ENCODE measurements at places on chromosomes 16 and 17.

GRCh38 chr17:56325313-56326000, 172.2 kb downstream of the ANKFN1 start:
- peak; percentile 43 for ATAC-seq

DNA sequence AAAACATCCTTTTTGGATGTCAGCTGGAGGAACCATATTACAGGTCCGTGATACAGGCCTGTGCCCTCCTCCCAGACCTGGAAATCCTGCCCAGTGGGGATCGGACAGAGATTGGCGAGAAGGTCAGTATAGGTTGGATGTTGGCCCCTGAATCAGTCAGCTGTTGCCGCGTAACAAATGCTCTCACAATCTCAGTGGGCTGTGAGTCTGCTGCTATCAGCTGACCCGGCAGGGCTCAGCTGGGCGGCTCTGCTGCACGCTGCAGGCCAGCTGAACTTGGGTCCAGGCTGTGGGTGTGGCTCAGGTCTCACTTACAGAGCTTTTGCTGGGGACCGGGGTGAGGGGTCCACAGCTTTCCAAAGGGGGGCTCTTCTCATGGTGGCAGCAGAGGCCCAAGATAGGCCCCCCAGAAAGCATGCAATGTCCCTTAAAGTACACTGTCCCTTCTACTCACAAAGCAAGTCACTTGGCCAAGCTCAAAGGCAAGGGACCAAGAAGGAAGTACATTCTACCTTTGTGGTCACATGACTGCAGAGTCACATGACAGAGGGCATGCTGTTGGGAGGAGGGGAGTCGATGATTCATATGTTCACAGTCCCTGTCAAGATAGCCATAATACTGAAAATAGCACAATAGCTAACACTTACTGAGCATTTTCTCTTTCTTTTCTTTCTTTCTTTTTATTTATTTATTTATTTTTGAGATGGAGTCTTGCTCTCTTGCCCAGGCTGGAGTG, 134.2 kb downstream of the ABCC1 start:
- no peak for ATAC-seq

DNA sequence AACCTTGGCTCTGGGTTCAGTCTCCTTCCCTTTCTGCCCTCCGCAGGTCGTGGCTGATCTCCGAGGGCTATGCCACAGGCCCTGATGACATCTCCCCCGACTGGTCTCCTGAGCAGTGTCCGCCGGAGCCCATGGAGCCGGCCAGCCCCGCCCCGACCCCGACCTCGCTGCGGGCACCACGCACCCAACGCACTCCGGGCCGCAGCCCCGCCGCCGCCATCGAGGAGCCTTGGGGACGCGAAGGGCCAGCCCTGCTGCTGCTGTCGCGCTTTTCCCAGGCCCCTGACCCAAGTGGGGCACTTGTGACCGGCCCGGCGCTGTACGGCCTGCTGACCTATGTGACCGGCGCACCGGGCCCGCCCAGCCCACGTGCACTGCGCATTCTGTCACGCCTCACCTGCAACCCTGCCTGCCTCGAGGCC, 5.1 kb downstream of the ARMC5 start:
- no peak for ATAC-seq

DNA sequence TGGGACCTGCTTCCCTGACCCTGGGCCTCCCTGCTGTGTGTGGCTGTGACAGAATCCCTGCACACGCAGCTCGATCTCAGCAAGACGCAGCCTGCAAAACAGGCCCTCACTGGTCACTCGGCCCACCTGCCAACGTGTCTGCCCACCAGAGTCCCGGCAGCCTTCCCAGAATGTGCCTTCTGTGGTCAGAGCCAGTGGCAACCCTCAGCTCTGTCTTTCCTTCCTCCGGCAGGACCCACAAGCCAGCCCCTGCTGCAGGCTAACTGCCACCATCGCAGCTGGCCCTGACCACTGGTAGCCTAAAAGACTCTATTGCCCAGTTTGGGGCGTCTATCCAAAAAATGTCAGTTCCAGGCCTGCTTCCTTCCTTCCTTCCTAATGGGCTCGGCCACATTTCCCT, 83.2 kb downstream of the LITAF start:
- ATAC-seq = no peak

DNA sequence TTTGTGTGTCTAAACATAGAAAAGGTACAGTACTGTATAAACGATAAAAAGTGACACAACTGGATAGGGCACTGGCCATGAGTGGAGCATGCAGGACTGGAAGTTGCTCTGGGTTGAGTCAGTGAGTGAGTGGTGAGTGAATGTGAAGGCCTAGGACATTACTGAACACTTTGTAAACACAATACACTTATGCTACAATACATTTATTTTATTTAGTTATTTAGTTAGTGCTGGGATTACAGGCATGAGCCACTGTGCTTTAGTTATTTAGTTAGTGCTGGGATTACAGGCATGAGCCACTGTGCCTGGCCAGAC, 4.6 kb downstream of the CFAP20 start:
- no peak for ATAC-seq

DNA sequence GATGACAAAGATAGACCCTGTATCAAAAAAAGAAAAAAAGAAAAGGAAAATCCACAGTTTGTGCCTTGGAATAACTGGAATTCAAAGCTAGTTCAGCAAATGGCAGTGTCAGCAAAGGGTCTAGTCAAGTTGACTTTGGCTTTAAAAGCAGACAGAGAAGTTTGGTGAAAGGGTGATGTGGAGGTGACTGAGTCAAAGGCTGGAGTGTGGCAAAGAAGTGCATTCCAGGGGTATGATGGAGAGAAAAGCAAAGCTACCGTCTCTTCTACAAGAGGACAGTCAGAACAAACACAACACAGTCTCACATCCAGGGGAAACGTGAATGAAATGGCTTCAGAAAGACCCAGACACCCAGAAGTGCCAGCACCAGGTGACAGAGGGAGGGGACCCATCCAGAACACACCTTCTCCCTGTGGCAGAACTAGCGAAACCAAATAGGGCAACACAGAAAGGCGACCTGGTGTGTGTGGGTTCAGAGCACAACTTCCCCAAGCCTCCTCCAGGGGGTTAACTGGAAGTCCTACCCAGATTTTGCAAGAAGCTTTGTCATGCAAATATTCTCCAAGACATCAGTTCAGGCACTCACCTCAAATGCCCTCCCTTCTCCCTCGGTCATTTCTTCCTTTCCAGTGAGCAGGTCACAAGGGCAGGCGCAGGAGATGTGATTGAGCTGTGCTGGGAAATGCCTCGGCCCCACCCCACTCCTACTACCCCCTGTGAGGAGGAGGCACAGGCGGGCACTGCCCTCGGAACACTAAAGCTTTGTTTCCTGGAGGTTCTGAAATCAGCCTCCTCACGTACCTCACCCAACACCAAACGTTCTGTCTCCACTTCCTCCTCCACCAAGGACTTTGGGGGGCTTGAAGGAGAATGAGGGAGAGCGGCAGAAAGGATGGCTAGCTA, 481.9 kb downstream of the SOX9 start:
- ATAC-seq = peak; percentile 27

DNA sequence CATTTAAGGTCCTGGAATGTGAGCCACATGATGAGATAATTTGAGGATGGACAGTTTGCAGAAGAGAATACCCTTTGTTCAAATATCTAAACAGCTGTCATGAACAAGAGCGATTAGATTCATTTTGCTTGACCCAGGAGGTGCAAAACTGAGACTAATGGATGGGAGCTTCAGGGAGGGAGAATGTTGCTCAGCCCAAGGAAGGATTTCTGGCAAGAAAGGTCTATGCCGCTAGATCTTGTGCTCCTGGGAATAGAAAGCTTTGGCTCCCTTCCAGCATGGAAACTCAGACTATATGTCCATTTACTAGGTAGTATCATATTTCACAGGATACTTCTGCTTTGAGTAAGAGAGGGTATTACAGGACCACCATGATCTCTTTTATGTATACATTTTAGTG, 14.8 kb upstream of the CDH11 start:
- no peak for ATAC-seq

DNA sequence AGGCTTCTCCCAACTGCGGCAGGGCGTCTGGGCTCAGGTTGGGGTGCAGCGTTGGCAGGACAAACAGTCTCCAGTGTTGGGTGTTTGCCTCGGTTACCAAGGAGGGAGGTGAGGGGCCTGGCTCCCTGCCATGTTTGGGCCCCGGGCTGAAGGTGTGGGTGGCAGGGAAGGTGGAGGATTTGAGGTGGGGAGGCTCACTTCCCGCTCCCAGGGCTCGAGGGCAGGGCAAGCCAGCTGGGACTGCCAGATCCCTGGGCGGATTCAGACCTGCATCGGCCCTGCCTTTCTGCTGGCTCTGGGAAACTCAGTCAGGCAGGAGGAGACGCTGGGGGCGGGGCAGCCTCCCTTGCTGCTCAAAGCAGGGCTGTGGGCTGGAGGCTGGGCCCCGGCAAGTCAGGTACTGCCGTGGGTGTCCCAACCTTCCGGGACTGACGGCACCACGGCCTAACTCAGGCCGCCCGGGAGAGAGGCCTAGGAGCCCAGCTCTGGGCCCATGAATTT, 31.3 kb upstream of the KRT17 start:
- ATAC-seq = no peak

Data from SK-N-SH treated with all-trans-retinoic acid at 6 μM for 48 hours (cell line).